ENCODE measurements at places on chromosomes 3 and 15. TPM values are rescaled to one million over a fixed set of nuclear protein-coding genes. Genes with fewer than 3 reads are reported as not detected.

GRCh38 chr3:25505581-25505980 lies 77.5 kb downstream of the RARB start:
- no peak for DNase-seq

DNA sequence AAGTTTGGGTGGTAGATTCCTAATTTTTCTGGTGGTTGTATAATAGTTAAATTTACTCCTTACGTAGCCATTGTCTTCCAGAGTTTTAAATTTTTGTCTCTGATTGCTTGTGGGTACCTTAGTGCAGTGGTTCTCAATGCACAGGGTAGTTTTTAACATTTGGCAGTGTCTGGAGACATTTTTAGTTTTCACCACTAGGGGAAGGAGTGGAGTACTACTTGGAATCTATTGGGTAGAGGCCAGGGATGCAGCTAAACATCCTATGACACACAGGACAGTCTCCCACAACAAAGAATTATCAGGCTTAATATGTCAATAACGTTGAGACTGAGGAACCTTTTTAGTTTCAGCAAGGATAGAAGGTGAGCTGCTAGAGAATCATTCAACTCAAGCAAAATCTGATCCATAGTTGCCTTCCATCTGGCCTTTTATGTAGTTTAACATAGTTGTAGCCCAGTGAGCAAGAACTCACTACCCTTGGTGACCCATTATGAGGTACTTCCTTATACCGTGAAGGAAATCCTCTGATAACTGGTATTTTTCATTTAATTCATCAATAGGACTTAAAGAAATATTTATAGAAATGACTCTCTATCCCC lies 8.6 kb upstream of the STX19 start:
- peak; percentile 20 for DNase-seq

- DNase-seq, result no peak
Observed at GRCh38 chr3:97340940-97341339, 423.6 kb upstream of the ARL6 start.

DNA sequence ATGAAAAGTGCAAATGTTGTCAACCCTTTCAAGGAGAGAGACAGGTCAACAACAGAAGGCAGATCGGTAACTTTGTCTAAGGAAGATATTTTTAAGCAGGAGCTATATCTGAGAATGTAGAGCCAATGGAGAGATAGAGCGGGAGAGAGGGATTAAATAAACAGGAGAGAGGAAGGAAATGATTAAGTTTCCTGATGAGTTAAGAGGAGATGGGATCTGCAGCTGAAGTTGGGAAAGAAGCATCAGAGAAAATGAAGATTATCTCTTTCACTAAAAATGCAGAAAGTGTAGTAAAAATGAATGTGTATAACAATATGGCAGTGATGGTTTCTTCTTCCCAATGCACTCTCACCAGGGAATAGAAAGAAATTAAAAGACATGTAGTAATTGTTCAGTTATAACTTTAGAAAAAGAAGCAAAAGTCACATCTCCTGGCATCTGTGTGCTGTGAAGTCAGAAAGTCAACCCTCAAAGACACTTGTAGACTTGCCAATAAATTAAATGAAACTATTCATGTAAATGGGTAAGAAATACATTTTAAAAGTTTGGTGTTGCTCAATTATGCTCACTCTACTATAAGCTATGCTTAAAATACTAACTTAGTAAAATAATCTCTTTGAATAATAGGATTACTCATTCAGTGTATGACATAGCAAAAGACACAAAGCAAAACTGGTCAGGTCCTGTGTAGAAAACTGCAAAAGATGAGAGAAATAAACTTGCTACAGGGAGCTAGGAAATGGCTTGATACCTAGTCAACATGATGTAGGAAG lies 264.6 kb downstream of the ZIC4 start:
- DNase-seq, result no peak

- peak; percentile 59 for DNase-seq
Observed at GRCh38 chr15:83276661-83277060, 7.8 kb downstream of the BNC1 start.

DNA sequence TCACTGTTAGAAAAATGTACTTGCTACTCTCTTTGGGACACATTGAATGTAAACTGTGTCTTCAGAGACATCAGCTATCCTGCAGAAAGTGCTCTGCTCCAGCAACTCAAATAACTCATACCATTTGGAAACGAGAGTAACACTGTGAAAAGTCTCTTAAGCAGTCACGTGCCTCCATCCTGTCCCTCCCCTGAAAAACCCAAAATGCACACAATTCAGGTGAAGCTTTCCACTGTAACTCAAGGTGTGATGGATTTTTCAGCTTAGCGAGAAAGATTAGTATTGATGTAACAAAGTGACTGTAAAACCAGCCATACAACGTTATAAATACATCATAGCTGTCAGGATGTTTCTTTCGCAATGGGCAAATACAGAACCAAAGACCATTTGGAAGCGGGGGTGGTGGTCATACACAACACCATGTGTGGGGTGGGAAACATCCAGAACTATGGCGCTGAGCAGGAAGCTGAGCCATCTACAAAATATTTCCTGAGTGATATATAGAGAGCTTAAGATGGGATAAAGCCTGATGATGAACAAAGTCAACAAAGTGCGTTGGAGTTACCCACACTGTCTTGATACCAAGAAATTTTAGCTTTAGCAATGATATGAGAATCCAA lies 332.3 kb downstream of the FOXP1 start:
- no peak for DNase-seq

DNA sequence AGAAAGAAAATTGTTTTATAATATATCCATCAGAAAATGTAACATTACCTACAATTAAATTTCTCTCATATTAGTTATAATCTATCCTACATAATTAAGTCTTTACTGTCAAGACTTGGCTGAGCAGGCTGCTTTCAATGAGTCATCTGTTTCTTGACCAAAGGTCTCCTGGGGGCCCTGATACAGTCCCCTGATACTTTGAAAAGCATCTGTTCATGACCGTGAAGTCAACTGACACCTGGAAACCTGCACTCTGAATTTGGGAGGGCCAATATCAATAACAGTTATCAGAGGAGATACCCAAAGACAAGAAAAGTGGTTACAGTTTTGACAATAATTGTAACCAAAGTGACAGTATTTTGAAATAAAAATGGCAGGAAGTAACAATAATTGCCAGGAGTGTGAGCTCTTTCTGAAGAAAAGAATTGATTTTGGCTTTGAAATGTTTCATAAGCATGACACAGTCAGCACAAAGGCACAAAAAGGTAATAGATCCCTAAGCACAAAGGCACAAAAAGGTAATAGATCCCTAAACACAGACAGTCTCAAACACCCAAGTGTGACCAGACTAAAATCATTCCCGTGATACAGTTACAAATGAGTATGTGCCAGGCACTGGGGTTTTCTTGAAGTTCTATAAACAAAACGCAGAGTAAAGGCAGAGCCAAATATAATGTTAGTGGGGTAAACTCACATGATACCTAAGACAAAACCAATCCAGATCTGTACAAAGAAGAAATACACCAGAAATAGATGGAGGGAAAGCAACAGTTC lies 260.7 kb downstream of the PLOD2 start:
- DNase-seq, result no peak

DNA sequence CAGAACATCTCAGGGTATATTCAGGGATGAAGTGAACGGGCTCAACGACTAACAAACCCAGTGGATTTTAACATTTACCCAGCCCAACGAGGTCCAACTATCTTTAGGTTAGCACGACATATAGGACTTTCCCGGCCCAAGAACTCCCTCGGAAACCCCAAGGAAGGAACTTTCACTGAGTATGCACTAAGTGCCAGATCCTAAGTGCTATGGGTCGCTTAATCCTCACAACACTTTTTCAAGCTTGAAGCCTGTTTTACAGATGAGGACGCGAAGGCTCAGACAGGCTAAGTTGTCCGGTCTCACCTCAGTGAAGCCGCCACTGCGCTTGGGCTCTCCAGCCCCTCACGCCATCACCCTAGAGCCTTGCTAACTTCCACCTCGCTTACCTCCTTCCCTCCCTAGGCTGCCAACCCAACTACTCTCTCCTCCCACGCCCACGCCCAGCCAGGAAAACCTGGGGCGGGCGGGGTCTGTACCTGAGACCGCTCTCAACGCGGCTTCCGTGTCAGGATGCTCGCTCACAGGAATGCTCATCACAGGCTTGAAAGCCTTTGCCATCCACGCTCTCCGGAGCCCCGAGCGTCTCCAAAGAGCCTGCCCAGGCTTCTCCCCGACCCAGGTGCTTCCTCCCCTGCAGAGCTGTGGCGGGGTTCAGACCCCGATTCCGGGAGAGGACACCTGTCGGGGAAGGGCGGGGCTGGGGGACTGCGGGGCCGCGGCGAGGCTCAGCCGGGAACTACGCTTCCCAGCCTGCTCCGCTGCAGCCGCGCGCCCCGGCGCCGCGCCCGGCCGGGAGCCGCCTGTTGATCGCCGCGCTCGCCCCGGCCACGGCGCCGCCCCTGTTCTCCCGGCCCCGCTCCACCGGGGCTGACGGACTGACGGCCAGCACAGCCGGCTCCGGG lies at the start of gene TMOD2:
Gene TMOD2 (plus strand): TSS at position 806 of the 905 bp plus-strand sequence. CDS start 14,845 bp downstream, outside the sequence.
- DNase-seq, result no peak

- peak; percentile 81 for DNase-seq
Observed at GRCh38 chr15:33086500-33087121, 107.9 kb downstream of the FMN1 start.

DNA sequence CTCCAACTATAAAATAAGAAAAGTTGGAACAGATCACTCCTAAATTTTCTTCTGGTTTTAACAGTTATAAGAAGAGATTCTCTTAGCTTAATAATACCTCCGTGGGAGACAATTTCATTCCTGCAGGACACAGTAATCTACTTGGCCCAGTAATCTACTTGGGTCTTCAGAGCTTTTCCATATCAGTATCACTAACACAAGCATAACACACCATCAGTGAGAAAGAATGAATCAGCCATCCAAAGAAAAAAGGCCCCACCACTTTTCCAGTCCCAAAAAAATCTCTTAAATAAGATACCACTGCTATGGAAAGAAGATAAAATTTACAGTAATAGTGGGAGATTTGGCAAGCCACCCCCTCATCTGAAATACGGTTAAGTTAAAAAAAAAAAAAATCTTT lies 20.2 kb downstream of the SIN3A start:
- no peak for DNase-seq

GRCh38 chr3:11509173-11510000 lies 134.3 kb downstream of the VGLL4 start:
- peak; percentile 74 for DNase-seq

GRCh38 chr3:144164352-144164751 lies 192.7 kb downstream of the DIPK2A start:
- DNase-seq, result no peak

DNA sequence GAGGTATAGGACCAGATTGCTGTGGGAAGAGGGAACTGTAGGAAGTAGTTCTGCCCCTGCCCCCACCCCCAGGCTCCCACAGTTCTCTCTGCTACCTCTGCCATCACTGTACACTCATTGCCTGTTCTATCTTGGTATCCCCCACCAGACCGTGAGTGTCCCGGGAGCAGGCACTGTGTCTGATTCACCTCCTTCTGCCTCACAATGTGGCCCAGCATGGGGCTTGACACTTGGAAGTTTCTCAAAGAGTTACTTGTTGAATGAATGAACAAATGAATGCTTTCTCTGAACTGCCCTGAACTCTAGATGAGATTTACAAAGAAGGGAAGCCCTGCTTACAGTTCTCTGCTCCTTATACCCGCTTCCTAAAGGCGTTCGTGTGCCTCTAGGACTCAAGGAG lies 27.1 kb upstream of the PIK3CB start:
- peak; percentile 56 for DNase-seq

The SPATA12 gene
- total RNA-seq, result 0.10 TPM
